ENCODE measurements at places on chromosomes 16 and 17.

DNA sequence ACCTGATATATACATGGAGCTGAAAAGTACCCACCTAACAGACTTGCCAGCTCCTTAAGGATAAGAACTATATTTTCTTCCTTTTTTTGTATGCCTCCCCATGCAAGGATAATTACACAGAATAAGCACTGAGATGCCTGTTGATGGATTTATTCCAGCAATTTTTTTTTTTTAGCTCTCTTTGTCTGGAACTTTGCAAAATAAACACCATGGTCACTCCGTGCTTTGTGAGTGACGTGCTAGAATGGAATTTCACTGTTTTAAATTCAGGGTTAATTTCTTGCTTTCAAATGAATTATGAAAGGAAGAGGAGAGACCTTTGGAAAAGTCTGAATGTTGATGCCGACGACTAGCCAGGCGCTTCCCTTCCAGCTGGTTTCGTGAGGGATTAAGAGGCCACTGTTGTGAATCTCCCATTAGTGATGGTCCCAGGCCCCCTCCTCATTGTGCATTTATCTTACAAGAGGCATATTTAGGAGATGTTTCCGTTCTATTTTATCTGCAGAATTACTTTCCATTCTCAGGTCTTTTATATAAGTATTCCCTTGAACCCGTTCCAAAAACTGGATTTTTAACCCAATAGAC, 529.1 kb downstream of the WWOX start:
- DNase-seq: no peak

DNA sequence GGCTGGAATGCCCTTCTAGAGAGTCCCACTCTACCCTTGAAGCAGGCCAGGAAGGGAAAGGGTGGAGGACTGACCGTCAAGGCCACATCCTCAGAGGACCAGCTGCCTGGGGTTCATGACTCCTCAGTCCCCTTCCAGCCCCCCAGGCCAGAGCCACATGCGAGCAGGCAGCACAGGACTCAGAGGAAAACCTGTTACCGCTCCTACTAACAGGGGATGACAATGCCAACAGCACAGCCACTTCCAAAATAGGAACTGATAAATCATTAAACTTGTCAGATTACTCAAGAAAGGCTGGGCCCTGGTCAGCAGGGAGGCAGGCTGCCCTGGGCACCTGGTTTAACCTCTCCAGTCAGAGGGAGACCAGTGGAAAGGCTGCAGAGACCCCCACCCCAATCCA, 206.2 kb upstream of the SDK2 start:
- DNase-seq: no peak

GRCh38 chr17:4748686-4749085, 9.0 kb upstream of the CXCL16 start:
- DNase-seq: no peak

DNA sequence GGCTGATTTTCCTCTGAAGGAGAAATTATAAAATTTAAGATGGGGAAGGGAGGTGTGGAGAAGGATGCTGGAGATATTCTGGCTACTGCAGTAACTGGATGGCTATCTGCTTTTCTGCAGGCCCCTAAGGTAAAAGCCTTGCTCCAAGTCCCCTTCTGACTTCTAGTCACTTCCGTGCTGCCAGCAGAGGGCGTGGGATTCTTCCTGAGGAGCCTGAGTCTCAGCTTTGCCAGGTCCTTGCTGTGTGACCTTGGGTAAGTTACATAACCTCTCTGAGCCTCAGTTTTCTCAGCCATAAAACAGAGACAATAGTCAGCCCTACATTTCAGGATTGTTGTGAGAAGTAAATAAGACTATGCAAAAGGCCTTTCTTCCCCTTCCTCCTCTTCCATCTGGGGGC, 24.3 kb upstream of the TMEM220 start:
- DNase-seq: peak; percentile 10

DNA sequence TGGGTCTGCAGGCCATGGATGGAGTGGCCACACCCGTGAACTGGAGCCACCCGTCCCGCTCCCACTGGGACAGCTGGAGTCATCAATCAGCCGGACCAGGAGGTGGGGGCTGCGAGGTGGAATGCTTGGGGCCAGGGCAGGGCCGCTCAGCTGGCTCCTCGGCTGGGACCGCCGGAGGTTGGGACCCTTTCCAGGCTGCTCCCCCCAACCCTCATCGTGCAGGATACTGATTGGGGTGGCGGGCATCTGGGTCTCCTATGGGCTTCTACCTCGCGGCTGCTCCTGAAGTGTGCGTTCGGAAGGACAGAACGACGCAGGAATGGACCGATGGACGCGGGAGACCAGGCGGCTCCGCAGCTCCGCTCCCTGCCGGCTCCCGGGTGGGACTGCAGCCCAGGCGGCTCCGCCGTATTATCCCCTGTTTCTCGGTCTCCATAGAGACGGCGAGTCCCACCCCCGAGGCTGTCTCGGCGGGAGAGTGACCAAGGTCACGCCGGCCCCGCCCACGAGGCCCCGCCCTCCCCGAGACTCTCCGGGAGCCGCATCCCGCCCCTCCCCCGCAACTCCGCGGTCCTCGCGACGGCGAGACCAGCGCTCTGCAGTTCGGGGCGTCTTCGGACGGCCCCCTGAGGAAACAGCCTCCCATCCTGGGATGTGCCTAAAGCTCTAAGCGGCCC, at the start of gene TPPP3:
TPPP3 (minus strand) TSS at position 388 of the 677 bp plus-strand sequence. CDS start 2,387 bp downstream, outside the sequence.
- no peak for DNase-seq

DNA sequence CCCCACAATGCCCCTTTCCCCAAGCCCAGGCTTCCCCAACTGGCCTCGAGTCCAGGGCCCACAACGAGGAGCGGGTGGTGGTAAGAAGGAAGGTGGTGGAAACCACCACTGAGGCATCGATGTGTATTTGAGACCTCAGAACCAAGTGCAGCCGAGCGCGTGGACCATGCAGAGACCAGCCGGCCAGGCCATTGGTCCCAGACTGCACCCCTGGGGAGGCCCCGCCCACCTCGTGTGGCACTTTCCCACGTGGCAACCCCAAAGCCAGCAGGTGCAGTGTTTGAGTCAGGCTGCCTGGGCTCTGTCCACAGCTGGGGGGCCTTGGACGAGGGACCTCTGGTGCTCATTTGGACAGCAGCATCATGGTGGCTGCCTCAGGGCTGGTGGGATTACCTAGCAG, 28.1 kb upstream of the BAHCC1 start:
- DNase-seq: no peak

DNA sequence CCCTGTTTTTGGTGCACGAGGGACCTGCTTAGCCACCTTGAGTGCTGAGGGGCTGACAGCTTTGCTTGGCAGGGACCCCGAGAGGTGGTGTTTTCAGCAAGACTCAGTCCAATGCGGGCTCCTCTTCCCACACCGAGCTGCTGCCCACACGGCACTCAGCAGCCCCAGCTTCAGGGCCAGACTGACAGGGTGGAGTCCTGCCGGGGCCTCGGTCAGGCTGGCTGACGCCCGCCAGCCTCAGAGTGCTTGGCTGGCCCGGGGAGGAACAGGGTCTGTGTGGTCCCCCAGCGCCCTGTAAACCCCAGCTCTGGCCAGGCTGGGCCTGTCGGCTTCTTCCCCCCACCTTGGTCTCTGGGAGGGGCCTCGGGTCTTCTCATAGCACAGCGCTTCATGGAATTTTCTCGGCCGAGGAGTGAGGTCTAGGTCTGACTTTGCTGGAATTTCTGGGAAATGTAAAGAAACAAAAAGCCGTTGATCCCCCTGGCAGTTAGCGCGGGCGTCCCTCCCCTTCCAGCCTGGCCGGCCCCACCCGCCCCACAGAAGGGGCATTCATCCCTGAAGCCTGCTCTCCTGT, 2.6 kb downstream of the SOX8 start:
- DNase-seq: no peak

DNA sequence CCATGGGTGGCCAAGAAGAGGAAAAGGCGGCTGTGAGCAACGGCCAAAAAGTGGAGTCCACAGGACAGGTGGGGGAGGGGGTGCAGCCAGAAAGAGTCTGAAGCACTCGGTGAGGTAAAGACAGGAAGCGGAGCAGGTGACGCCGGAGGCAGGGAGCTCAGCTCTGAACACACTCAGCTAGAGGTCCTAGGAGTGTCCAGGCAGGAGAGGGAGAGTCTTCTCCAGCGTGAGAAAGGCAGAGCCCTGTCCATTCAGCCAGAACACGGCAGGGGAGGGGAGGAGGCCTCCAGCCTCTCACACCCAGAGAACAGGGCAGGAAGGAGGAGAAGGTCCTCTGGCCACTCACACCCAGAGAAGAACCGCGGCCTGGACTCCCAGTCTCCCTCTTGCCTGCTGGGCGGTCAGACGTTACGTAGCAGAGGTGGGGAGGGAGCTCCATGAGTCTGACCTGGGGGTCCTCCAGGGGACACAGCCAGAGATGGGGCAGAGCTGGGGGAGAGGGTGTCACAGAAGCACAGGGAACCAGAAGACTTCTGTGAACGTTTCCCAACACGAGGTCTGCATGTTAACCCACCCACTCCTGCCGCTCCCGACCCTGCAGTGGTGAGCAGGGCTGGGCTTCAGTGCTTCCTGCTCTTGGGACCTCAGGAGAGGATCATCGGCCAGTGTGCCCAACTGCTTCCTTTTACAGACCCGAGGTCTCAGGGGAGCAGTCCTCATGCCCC, 89.2 kb downstream of the ABR start:
- no peak for DNase-seq

DNA sequence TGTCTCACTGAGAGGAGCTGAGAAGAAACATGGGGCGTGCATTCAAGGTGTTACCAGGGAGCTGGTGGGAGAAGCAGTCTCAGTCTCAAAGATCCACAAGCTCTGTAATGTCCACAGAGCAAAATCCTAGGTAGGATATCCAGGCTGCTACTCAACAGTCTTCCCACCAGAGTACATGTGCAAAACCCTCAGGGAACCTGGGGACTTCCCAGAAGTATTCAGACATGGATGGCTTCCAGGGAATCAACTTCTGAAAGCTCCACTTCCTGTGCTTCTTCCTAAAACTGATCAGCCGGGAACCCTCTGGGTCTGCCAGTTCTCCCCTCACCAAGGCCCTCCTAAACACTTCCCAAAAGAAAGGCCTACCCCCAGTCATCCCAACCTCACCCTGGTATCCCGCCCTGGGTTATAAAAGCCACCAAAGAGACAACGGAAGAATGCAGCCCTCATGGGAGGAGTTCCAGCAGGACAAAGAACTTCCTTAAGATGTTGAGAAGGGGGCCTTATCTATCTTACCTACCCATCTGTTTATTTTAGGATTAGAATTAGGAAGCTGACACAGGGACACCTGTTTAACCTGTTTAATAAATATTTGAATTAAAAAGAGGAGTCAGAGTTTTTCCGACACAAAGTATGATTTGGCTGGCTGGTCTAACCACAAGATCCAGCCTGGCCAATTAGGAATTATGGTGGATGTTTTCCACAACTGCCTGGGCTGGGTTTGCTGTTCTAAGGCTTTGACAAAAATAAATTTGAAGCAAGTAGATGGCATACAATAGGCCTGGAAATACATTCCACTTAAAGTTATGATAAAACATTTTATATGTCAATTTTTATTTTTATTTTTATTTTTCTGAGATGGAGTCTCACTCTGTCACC, 37.0 kb downstream of the CUEDC1 start:
- DNase-seq: no peak

- no peak for DNase-seq
Measured at GRCh38 chr17:64060331-64060730, 39.9 kb upstream of the ICAM2 start.

DNA sequence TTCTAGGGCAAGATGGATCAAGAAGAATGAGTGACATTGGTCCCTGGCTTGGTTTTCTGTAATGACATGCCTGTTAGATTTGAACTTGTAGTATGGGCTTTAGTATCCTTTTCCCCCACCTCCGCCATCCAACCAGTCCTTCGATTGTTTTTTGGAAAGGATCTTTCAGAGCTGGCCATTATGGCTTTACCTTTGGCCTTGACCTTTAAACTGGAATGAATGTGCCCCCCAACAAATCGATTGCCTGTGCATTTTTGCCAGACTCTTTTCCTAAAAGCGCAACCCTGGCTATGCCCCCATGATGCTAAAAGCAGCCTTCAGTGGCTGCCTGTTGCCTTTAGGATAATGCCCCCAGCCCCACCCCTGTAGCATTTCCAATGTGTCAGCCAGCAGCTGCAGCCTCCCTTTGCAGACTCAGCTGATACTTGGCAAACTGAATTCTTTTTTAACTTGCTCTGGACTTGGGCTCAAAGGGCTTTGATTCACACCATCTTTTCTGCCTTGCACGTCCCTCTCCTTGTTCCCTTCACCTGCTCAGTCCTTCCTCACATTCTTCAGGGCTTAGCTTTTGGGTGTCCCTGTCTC, 4.0 kb downstream of the GPRC5C start:
- no peak for DNase-seq

GRCh38 chr17:32283745-32284201, 18.1 kb downstream of the RHBDL3 start:
- DNase-seq: no peak

- no peak for DNase-seq
Measured at GRCh38 chr17:48228720-48229119, 121.2 kb downstream of the SNX11 start.

GRCh38 chr16:22635357-22635761, 124.7 kb downstream of the NPIPB5 start:
- no peak for DNase-seq

DNA sequence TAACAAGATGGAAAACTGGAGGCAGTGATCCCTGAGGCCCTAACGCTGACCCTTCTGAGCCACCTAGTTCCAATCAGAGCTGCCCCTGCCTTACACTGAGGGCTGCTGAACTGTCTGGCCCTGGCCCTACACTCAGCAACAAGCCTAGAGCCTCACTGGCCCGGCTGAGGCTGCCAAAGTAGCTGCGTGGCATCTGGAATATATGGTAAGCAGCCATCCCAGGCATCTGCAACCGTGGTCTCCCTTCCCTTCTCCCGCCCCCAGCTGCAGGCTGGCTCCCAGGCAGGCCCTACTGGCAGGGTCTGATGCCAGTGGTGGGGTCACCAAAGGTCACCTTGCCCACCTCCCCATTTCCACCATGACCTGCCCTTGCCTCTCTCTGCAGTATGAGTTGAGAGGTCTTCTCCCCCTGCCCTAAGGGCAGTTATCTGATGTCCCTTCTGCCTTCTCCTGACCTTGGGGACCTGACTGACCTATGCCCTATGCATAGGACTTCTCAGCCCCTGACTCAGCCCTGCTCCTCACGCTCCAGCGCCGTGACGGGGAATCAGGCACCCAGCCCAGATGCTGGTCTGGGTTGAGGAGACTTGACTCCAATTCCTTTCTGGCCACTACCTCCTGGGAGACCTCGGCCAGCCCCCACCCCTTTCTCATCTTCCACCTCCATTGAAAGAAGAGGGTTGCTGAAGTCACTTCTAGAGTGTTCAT, 45.3 kb downstream of the CPNE2 start:
- no peak for DNase-seq

GRCh38 chr17:7611635-7612293, 2.9 kb downstream of the FXR2 start:
- DNase-seq: no peak

DNA sequence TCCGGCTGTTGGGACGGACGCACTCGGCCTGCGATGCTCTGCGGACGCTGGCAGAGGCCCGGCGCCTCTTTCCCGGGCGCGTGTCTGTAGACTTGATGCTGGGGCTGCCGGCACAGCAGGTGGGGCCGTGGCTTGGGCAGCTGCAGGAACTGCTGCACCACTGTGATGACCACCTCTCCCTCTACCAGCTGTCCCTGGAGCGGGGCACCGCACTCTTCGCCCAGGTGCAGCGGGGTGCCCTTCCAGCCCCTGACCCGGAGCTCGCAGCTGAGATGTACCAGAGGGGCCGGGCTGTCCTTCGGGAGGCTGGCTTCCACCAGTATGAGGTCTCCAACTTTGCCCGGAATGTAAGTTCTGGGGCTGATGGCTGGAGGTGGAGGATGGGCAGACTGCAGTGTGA, 3.5 kb downstream of the RSAD1 start:
- DNase-seq: no peak
